GM23248 (cell line): ENCODE measurements at places on chromosomes 13 and 19. TPM values are rescaled to one million over a fixed set of nuclear protein-coding genes. Genes with fewer than 3 reads are reported as not detected.

DNA sequence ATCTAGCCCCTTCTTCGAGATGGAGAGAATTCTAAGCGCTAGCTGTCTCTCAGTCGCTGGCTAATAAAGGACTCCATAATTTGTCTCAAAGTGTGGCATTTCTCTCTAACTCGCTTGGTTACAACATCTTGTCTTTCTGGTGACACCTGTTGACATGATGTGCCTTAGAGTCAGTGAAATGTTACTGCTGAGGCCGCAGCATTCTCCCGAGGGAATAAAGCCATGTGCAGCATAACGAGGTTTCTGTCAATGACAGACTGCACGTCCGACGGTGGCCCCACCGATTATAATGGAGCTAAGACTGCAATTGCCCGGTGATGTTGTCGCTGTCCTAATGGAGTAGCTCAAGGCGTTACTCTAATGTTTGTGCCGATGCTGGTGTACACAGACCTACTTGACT, 20.3 kb upstream of the GPR32 start:
- DNase-seq = no peak

DNA sequence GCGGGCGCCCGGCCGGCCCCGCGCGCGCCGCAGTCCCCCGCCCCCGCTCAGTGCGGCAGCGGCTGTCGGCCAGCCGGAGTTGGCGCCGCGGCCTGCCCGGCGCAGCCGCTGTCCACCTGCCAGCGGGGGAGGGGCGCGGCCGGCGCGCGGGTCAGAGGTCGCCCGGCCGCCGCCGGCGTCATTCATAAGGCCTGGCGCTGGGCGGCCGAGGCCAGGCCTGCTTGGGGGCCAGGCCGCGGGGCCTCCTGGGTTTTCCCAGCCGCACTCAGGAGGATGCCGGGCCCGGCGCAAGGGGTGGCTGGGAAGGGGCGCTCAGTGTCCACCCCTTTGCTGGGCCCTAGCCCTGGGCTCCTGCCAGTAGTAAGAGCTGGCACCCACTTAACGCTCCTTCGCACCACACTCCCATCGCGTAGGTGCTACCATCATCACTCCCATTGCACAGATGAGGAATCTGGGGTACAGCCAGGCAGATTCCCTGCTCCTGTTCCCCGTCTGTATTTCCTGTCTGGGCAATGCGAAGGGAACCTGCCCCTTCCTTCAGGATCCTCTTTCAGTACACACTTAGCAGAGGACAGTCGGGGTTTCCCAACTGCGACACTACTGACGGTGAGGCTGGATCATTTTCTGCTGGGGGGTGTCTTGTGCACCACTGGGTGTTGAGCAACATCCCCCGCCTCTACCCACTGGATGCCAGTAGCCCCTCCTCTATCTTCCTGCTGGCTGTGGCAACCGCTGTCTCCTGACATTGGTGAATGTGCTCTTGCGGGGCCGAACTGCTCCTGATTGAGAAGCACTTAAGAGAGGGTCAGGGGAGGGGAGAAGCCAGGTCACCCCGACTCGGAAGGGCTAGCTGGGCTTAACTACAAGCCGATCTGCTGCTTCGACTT, 846 bp upstream of the PRKACA start:
- peak; percentile 87 for DNase-seq

DNA sequence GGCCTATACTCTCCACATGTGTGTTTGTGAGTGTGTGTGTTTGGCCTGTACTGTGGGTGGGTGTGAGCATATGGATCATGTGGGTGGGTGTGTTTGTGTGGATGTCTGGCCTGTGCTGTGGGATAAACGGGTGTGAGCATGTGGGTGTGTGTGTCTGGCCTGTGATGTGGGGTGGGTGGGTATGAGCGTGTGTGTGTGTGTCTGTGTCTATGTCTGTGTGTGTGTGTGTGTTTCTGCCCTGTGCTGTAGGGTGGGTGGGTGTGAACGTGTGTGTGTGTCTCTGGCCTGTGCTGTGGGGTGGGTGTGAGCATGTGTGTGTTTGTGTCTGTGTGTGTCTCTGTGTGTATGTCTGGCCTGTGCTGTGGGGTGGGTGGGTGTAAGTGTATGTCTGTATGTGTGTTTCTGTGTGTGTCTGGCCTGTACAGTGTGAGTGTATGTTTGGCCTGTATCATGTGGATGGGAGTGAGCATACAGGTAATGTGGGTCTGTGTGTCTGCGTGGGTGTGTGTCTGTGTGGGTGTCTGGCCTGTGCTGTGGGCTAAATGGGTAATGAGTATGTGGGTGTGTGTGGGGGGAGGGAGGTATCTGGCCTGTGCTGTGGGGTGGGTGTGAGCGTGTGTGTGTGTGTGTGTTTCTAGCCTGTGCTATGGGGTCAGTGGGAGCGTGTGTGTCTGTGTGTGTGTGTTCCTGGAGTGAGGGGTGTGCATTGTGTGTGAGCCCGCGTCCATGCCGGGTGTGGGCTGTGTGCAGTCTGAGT, 20.8 kb upstream of the KCTD15 start:
- DNase-seq = no peak

- no peak for DNase-seq
Measured at GRCh38 chr13:64849196-64849595, 2380.9 kb downstream of the PCDH9 start.

DNA sequence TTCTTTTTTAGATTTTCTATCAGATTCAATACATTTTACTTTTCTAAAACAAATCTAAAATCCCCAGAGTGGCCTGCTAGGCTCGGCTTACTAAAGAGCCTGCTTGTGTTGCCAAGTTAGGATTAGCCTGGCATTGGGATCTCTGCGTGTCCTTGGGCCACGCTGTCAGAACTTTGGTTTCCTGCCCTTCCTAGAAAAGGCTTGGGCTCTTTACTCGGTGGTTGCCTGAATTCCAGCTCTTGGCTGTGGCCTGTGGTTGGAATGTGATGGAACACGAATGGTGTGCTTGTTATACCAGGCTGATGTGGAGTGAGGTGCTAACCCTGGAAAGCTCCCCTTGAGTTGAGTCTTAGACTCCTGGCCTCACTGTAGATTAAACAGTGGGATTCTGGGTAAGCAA, 8.5 kb downstream of the SPATA13 start:
- peak; percentile 57 for DNase-seq

GRCh38 chr19:31616031-31616430, 266.8 kb upstream of the TSHZ3 start:
- no peak for DNase-seq

Gene ZNF208
- not detected in 2 replicates for polyA plus RNA-seq

Gene FGF9
- 0.39 and 0.75 TPM in 2 replicates for polyA plus RNA-seq
